ENCODE measurements at places on chromosomes 12 and 14. TPM values are rescaled to one million over a fixed set of nuclear protein-coding genes. Genes with fewer than 3 reads are reported as not detected.

GRCh38 chr12:47105914-47106674, 26.3 kb upstream of the AMIGO2 start:
- no peak for DNase-seq

DNA sequence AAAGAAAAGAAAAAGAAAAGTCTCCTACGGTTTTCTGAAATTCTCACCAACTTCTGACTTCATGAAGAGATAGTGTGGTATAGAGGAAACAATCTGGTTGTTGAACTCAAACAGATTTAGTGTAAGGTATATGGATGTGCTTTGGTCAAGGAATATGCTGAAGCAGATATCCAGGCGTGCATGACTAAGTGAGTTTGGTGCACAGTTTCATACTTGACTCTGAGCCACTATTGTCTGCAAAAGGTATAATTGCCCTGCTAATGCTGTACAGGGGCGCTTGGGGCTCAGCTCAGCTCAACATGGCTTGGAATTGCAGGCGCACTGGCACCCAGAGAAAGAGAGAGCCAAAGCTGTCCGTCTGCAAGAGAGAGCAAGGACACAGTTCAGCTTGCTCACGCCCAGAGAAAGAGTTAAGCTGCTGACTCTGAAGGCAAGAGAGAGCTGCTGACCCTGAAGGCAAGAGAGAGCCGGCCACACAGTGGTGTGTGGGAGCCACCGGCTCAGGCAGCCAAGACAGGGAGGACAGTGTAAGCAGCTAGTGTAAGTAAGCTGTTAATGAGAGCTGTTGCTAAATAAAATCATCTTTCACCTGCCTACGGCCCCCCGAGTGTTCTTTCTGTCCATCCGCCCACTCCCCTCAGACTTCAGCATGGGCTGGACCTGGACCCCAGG, 66.4 kb upstream of the SLC38A4 start:
- DNase-seq: no peak

DNA sequence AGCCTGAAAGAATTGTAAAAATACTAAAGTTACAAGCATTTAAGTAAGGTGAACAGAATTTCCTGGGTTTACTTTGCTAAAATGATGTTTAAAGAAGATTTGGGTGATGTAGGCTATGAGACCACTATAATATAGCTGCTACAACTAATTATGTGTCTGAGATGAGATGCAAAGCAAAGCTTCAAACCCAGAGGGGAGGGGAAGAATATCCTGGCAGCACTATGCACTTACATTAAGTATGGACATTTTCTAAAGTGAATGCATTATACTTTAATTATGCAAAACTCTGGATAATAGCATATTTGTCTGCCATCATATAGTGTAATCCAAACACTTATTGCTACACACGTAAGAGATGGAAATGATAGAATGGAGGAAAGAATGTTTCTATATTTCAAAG, 1003.7 kb downstream of the GALC start:
- DNase-seq: no peak

GRCh38 chr12:109291521-109292341, 17.4 kb downstream of the FOXN4 start:
- DNase-seq: peak; percentile 89

GRCh38 chr14:54760866-54761575, 141.6 kb downstream of the GCH1 start:
- no peak for DNase-seq

The AICDA gene
- polyA plus RNA-seq: 0.65 TPM

GRCh38 chr12:105676694-105677093, 346.2 kb downstream of the C12orf75 start:
- no peak for DNase-seq

GRCh38 chr14:73752297-73752992, 38.3 kb upstream of the PNMA1 start:
- no peak for DNase-seq

GRCh38 chr12:32105986-32106516, 596 bp upstream of the BICD1 start:
- no peak for DNase-seq

DNA sequence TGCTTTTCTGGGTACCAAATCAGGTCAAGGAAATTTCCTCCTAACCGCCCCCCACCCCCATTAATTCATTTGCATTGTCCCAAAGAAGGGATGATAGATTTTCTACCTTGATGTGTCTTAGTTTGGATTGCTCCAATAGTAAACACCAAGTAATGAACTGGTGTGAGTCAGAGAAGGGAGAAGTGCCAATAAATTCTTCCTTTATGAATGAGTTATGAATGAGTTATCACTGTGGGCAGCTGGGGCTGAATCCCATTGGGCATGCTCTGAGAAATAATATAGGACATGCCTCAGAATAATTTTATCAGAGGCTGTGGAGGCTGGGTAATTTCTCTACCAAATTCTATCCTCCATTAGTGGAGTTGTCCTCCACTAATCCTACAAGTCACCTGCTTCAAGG, 277.9 kb upstream of the FLRT2 start:
- DNase-seq: no peak

GRCh38 chr14:54120260-54120659, 163.6 kb upstream of the BMP4 start:
- DNase-seq: no peak

Measured in renal pelvis (tissue), 12 donors.